ENCODE measurements at places on chromosomes 1 and 21.

DNA sequence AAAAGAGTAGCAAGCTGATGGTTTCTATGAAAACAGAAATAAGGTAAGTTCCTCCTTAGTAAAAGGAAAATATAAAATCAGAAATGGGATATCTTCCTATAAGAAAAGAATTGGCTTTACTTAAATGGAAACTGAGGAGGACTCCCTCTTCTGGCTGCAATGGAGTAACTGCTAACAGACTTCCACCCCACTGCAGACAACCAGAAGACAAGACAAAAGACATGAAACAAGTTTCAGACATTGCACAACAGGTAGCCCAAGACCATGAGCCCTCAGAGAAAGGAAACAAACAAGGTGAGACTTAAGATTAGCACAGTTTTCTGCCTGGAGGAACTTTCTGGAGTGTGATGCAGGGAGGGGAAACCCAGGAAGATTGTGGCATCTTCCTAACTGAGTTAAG, 17.0 kb upstream of the OLFML2B start:
- no peak for DNase-seq

GRCh38 chr1:42155362-42155761, 2.2 kb downstream of the GUCA2B start:
- DNase-seq = no peak

- DNase-seq = no peak
Measured at GRCh38 chr1:89516055-89516454, 8.6 kb upstream of the LRRC8B start.

GRCh38 chr21:40768056-40768455, 78.9 kb downstream of the DSCAM start:
- no peak for DNase-seq
